ENCODE measurements at places on chromosomes 5 and 9.

DNA sequence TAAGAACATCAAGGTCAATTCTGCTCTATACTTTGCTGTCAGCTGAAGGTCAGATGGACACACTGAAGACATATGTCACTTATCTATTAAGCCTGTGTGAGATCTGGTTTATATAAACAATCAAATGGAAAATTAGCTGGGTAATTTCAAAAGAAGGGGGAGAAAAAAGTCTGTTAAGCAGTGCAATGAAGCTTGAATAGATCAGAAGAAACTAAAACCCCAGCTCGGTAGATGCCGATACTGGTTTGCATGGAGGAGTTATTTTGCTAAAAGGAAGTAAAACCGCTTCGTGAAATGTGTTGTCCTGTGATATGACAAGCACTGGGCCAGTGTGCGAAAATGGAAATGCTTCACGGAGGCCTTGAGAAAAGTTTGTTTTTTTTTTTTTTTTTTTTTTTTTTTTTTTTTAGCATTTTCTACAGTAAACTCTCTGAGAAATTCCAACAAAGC, 148.8 kb downstream of the MEF2C start:
- DNase-seq = no peak

DNA sequence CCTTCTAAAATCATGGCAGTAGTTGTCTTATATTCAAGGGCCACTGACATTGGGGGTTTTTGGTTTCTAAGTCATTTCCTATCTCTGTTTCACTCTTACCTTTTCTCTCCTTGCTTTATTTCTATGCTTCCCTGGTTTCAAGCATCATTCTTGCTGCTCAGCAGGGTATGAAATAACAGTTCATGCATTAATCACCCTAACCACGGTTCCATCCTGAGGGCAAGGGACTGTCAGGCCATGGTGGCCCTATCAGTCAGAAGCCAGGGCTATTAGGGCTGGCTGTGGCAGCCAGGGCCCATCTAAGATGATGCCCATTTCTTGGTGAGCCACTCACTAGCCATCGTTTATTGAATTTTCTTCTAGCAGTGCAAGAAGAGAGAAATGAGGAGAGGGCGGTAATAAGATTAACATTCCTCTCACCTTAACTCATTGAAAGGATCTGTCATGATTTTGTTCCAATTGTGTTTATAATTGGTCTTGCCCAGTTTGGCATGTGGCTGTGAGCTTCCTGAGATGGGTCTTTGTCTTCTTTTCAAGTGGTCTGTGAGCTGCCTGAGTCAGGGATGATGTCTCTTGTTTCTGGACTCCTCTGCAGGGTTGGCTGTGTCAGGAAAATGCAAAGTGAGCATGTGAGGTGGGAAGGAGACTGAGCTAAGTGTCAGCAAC, 45.2 kb downstream of the CYSTM1 start:
- DNase-seq = no peak

DNA sequence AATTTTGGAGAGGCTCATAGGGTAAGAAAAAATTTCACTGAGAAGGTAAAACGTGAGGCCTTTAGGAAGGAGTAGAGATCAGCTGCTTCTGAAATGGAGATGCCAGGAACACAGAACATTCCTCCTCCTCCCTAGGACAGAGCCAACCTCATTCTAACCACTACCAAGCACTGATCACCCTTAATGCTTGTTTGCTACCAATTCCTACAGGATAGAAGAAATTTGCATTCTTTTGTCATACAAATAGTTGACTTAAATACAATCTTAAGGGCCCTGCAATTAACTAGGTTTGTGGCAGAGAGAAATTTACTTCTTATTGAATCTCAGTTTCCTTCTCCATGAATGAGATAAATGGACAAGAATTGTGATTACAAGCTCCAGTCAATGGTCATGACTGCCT, 780.2 kb upstream of the WWC1 start:
- DNase-seq = no peak

DNA sequence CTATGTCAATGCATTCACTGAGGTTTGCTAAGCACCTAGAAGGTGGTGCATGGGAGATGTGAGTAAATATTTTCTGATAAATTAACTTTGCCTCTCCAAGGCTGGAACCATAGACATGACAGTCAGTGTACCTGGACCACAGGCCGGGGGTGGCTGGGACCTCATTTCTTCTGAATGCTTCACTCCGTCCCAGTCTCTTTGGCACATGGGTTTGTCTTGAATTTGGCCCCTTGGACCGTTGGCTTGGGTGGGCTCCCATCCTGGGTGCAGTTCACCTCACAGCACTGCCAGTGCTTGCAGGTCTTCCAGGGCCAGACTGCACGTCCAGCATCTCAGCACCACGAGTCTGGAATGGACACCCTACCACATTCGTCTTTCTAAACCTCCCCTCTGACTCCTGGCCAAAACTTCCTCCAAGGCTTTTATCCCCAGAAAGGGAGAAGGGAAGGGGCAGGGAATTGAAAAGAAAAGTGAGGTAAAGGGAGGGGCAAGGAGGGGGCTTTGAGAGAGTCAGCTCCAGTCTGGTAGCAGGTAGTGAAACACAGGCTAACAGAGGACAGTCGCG, 267.8 kb downstream of the MED10 start:
- DNase-seq = no peak

DNA sequence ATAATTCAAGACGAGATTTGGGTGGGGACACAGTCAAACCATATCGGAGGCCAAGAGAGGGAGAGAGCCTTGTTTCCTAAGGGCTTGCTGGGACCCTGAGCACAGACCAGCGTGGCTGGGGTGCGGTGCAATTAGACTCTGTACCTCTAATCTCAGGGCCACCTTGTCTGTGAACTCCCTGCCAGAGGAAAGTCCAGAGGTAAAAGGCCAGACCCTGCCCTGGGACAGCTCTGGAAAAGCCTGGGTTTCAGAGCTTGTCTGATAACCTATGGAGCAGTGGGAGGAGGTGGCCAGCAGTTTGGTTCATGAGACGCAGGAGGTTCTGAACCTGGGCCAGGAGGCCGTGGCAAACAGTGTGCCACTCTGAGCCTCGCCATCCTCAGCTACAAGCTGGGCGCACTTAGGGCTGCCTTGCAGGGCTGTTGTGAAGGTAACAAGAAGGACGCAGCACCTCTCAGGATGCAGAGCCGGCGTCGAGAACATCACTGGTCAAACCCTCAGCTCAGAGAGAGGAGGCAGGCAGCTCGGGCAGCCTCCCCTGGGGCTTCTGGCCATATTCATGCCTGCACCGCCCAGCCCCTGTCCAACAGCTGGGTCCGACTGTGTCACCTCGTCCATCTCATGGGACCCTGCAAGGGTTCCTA, 4.8 kb upstream of the DOLPP1 start:
- no peak for DNase-seq

- no peak for DNase-seq
Observed at GRCh38 chr9:127875306-127875966, 2.0 kb downstream of the AK1 start.

GRCh38 chr5:81630684-81631083, 120.2 kb downstream of the SSBP2 start:
- DNase-seq = no peak

- no peak for DNase-seq
Observed at GRCh38 chr5:6377582-6377904, 804 bp downstream of the MED10 start.

DNA sequence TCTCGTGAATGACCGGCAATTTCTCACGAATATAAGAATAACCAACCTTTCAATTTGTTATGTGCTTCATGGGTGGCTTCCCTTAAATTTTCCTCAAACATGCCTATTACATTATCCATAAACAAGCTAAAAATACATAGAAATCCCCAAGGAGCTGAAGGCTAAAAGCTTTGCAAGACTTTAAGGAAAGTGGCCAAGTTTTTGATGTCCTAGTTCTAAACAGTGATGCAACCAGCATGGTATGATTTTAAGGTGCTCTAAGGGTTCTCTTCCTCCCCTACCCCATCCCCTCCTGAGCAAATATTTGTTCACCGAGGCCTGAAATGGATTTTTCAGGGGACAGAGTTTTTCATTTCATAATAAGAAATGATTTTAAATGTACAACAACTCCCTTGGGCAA, 79.8 kb downstream of the RGS7BP start:
- no peak for DNase-seq

GRCh38 chr9:137454597-137455358, 4.4 kb downstream of the NSMF start:
- no peak for DNase-seq

- no peak for DNase-seq
Observed at GRCh38 chr9:134716067-134716466, 74.5 kb downstream of the COL5A1 start.

- no peak for DNase-seq
Observed at GRCh38 chr5:34526682-34527305, 129.3 kb upstream of the RAI14 start.

DNA sequence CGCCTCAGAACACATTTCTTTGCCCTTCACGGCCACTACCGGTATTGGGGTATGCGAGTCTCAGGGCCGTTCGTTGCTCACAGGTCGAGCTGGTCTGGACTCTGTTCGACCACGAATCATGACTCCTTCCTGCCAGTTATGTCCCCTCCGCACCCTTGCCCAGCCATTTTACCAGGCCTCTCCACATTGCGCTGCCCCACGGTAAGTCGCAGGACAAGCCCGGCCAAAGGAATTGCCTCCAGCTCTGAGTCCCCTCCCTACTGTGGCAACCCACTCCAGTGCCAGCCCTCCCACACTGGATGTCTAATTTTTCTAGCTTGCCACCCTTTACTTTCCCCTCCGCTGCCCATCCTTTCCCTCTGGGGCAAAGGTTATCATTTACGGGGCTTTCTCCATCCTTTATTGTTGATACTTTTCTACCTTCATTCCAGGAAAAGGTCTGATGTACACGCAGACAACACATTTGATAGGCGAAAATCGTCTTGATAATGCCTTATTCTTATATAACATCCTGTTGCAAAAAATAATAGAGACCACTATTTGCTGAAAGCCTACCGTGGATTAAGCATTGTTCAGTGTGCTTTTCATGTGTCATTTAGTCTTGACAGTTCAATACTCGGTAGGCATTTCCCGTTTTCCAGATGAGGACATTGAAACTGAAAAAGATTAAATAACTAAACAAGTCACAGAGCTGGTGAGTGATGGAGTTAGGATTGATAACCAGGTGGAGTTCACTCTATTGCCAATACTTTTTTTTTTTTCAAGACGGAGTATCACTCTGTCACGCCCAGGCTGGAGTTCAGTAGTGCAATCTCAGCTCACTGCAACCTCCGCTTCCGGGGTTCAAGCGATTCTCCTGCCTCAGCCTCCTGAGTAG, 958 bp upstream of the HSPA5 start:
- no peak for DNase-seq

DNA sequence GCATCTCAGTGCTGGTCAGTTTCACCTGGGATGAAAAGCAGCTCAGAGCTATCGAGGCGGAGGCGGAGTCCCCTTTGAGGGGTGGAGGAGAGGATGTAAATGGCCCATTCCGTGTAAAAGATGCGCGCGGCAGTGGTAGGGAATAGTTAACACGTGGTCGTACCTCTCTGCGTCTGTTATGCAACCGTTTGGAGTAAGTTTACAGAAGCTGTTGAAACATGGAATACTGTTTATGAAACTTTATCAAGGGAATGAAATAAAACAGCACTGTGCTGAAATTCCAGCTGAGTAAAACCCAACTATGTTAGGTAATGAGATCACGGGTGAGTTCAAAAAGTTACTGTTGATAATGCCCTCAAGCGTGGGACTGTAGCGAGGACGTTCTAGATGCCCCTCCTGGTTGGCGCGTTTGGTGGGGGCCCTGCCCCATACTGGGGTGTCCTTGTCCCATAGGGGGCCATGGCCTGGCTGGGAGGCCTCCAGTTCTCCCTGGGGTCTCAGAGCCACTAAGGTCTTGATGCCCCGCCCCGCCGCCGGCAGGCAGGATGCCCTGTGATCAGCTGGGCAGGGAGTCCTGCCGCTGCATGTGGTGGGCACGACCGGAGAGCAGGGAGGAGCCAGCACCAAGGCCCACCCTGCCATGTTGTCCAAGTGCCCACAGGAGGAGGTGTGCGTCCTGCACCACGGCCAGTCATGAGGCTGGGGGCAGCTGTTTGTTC, 90.9 kb downstream of the COL5A1 start:
- no peak for DNase-seq

DNA sequence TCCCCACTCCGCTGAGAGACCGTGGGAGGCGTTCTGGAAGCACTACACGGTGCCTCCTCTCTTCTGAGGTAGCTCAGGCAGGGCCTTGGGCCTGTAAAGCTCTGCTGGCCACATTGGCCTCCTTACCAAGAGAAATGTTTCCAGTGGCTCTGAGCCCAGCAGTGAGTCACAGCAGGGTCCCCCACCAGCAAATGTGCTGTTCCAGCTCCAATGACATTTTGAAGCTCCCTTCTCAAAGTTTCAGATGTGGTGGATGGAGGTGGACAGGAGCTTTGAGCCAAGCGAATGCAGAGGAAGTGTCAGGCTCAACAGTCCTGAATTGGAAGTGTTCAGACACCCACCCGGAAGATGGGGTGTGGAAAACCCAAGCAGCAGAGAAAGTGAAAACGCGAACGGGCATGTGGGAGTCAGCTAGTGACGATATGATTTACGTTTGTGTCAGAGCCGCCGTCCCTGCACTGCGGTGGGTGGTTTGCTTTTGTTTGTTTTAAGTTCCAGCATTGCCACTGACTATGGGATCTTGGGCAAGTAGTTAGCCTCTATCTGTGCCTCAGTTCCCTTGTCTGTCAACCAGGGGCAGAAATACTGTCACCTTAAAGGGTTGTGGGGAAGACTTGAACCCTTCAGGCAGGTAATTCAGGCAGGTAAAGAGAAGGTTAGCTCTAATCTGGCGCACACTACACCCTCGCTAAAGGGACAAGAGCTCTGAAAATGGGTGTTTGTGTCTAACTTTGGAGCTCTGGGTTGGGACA, 38.2 kb downstream of the C5orf15 start:
- no peak for DNase-seq

DNA sequence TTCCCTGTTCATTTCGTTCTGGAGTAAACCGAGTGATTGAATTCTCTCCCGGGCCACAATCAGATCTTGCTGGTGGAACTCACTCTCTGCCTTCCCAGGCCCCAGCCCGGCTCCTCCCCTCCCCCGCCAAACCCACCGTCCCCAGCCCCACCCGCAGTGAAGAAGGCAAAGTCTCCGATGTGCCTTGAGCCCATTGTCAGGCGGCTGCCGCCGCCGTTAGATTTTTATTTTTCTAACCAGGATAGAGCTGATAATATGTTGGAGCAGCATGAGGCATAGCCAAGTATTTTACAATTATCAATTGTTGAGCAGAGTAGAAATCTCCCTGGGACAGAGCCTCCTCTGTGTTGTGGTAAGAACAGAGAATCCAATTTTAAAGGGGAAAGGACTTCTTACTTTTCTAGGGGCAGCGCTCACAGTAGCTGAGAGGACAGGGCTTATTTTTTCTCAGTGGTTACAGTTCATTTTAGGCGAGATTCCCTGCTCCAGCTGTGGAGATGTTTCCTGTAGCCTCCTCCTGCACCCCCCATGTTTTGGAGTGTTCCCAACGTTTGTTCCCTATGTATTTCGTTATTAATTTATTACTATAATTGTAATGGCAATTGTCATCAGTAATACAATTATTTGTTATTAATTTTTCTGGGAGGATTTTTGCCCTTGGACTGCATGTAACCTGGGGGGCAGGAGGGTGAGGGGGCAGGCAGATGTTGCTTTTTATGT, 1.3 kb downstream of the PSAT1 start:
- DNase-seq = no peak

DNA sequence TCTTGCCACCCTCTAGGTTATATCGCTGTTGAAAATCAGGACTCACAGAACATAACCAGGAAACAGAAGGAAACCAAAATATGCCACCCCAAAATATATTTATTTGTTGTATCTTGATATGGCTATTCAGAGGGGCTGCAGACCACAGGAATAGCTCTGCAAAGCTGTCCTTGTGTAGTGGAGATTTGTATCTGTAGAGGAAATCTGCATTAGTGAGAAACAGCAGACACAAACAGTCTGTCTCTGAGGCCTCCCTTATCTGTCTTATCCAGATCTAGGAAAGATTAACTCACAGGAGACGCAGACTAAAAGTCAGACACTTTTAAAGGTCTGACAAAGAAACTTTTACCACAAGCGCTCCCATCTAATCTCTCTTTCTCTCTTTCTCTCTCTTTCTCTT, 54.1 kb upstream of the CEMIP2 start:
- no peak for DNase-seq
